NCI-H226 (cell line): ENCODE measurements at places on chromosomes 5 and 9.

- DNase-seq = no peak
Measured at GRCh38 chr5:67581203-67581602, 384.6 kb upstream of the CD180 start.

DNA sequence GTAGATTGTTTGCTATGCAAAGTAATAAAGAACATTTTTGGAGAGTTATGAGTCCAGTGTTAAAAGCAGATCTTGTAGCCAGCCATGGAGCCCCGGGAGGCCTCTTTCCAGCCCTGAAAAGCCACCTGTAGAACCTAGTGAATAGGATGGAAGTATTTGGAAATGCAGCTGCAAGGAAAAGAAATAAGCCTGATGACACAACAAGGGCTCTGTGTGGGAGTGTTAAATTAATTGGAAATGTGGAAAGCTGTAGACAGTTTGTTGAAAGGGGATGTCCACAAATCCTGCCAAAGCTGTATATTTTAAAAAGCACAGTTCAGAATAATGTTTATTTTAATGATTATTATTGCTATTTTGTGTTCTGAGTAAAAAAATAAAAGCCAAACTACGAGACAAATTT, 152.5 kb upstream of the GHR start:
- no peak for DNase-seq

DNA sequence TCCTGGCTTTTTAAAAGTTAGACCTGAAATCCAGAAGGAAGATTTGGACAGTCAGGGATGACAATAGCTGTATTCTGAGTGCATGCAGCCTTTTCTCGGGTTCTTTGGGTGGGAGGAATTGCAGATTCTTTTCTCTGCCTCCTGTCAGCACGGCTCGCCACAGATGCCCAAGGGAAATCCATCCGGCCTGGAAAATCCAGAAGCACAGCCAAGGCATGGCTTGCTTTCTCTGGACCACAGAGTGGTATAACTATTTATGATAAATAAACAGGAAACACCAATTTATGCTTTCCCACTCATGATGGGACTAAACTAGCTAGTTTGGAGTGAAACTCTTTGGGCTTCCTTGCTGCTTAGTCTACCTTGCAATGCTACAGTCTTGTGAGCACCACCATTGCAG, 59.1 kb downstream of the C9orf152 start:
- DNase-seq = no peak

GRCh38 chr9:133009906-133010582, 20.8 kb upstream of the GTF3C5 start:
- no peak for DNase-seq

DNA sequence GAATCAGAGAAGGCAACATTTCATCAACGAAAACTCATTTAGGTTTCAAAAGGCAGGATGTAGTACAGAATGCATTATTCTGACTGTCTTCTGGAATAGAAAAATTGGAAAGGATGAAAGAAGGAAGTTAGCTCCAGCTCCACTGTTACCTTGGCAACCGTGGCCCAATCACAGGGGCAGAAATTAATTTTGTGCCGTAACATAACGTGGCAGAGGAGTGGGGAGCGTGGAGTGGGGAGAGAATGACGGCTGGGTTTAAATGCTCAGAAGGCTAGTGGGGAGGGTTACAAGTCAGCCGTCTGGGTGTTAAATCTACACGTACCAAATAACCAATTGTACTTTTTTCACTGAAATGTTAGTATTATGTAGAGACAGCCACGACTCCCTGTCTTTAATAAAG, 32.3 kb upstream of the EQTN start:
- DNase-seq = no peak

- no peak for DNase-seq
Measured at GRCh38 chr5:158951436-158952247, 148.1 kb downstream of the EBF1 start.

DNA sequence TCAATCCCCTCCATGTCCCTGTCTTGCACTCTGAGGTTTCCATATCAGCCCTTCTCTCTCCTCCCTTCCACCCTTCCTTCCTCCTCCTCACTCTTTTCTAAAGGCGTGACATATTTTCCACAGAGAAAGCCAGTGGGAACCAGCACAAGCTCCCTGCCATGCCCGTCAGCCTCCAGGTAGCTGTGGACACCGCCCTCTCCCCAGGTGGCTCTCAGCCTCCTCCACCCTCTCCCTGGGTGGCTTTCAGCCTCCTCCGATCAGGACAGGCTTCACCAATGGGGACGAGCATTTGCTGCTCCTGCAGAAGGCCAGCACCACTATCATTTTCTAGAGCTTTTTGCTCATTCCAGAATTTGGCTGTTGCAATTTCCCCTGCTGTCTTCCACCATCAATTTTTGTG, 236.6 kb downstream of the GADD45G start:
- DNase-seq = no peak

GRCh38 chr5:133714161-133714915, 102.0 kb upstream of the FSTL4 start:
- DNase-seq = no peak

GRCh38 chr5:139642891-139643871, 5.0 kb upstream of the CXXC5 start:
- no peak for DNase-seq
